Natural killer cell (primary cell): ENCODE measurements at places on chromosomes 12 and 14. TPM values are rescaled to one million over a fixed set of nuclear protein-coding genes. Genes with fewer than 3 reads are reported as not detected.

Gene KCNH5
- not detected for total RNA-seq

GRCh38 chr12:56808954-56809353 is 45.8 kb downstream of the HSD17B6 start:
- H3K27ac ChIP-seq: no peak overlapping the region
- no peaks in the 10 kb centered on the region for H3K27me3 ChIP-seq
- no peaks in the 10 kb centered on the region for H3K36me3 ChIP-seq
- no peak overlapping the region for H3K4me3 ChIP-seq
- H3K4me1 ChIP-seq: no peaks in the 10 kb centered on the region
- no peak for DNase-seq

DNA sequence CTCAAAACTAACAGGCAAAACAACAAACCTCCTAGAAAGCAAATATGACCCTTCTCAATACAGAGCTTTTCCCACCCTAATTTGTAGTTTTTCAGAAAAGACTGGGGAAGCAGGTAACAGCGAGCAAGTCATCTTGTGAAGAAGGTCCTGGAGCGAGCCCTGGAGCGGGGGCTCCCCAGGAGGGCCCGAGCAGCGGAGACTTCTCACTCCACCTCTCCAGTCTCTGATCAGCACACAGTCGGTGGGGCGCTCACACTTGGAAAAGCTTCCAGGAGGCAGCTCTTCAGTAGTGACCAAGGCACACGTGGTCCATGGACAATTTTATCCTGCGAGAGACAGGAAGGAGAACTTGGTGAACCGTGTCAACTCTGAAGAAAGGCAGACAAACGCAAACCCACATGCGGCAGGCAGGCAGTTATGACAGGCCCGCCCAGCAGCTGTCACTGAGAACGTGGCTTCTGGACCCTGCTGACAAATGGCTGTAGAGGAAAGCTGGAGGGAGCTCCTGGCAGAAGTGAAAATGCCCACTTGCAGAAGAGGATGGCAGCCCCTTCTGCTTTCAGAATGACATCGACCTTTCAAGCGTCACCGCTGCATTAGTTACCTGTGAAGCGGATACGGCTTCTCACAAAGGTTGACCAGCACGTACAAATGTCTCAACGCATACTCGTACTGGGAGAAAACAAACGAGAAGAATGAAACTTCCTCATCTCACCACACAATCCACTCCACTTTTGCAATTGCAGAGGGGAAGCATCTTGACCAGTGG is 44.2 kb downstream of the LGMN start:
- H3K4me1 ChIP-seq: peaks cover 24% of the 10 kb centered on the region
- H3K4me3 ChIP-seq: no peak overlapping the region
- no peak for DNase-seq

DNA sequence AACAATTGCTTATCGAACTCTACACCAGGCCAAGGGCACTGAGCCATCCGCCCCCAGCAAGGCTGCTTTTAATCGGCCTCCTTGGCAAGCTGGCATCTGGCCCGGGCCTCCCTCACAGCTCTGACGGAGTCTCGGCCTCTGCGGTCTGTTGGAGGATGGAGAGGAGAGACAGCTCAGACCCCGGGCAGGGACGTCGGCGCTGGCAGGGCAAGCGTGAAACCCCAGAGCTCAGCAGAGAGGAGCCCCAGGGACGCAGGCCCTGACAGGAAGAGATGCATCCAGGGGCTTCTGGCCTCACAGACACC is 17.5 kb downstream of the CAMKK2 start:
- H3K36me3 ChIP-seq: peaks cover under 1% of the 10 kb centered on the region
- H3K27me3 ChIP-seq: no peaks in the 10 kb centered on the region
- H3K27ac ChIP-seq: no peak overlapping the region

DNA sequence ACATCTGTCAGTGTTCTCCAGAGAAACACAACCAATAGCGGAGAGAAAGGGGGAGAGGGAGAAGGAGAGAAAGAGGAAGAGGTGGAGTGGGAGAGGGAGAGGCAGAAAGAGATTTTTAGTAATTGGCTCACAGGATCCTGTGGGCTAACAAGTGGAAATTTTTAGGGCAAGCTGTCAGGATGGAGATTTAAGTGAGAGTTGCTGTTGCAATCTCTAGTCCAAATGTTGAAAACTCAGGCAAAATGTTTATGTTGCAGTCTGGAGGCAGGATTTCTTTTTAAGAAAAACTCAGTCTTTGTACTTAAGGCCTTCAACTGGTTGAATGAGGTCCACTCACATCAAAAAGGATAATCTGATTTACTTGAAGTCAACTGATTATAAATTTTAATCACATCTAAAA is 12.5 kb upstream of the GLIPR1L2 start:
- no peaks in the 10 kb centered on the region for H3K4me1 ChIP-seq
- no peaks in the 10 kb centered on the region for H3K36me3 ChIP-seq
- H3K27ac ChIP-seq: no peak overlapping the region

DNA sequence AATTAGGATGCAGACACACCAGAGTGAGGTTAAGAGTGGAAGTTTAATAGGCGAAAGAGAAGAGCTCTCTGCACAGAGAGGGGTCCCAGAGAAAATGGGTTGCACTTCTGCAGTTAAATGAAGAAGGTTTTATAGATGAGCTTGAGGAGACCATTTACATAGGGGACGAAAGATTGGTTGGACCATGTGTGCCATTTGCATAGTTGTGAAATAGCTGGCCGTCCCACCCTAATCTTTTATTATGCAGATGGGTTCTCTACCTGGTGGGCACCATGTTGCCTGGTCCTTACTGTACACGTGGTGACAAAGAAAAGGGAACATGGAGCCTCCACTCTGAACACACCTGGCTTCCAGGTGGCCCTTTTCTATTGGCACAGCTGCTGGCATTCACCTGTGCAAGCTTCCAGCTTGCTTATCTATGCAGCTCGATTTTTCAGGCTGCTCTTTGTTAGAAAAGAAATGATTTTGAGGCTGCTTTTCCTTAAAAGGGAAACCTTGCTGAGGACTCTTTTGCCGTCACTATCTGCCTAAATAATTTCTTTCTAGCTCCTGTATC is 67.1 kb upstream of the SRSF5 start:
- H3K36me3 ChIP-seq: peaks cover 14% of the 10 kb centered on the region
- peaks cover 62% of the 10 kb centered on the region for H3K4me1 ChIP-seq
- no peak overlapping the region for H3K4me3 ChIP-seq
- H3K27ac ChIP-seq: no peak overlapping the region
- DNase-seq: no peak

GRCh38 chr12:124179936-124180607 is 114.8 kb upstream of the RFLNA start:
- H3K36me3 ChIP-seq: no peaks in the 10 kb centered on the region
- no peaks in the 10 kb centered on the region for H3K27me3 ChIP-seq
- DNase-seq: no peak
- H3K4me3 ChIP-seq: no peak overlapping the region

DNA sequence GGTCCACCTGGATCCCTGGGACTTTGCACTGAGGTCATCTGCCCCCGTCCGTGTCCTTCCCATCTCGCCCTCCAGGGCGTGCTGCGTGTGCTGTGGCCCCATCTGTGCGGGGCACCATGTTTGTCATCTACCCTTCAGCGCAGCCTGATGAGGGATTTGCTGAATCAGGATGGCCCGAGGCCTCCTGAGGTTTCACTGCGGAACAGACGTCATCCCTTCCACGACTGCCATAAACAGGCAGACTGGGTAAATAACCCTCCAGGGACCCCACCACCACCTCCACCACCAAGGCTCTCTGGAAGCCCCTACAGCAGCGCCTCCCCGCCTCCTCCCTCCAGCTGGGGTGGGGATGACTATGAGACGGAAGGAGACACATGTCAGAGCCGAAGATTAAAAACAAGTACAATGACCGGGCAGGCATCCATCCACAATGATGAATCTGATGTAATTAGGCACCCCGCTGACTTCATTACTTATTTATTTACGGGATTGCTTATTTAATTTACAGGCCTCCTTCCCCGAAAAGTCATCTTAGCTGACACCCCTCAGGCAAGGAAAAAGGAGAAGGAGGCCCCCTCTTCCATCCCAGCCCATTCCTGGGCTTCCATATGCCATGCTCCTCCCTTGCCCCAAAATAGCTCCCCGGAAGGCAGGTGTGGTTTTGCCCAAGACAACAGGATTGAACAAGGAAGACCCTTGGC is 39.4 kb downstream of the NCOR2 start:
- no peaks in the 10 kb centered on the region for H3K4me1 ChIP-seq
- H3K27me3 ChIP-seq: no peaks in the 10 kb centered on the region
- H3K4me3 ChIP-seq: no peak overlapping the region
- H3K27ac ChIP-seq: no peak overlapping the region

Gene MBD6
- total RNA-seq: 130 TPM

- H3K36me3 ChIP-seq: no peaks in the 10 kb centered on the region
- no peak overlapping the region for H3K27ac ChIP-seq
- no peak overlapping the region for H3K4me3 ChIP-seq
- no peaks in the 10 kb centered on the region for H3K4me1 ChIP-seq
Observed at GRCh38 chr12:95764848-95765247, 25.7 kb downstream of the NTN4 start.

Gene COPS7A
- total RNA-seq: 29.8 TPM

Gene PPP1R13B
- total RNA-seq: 35.5 TPM

Gene HOXC12
- not detected for total RNA-seq

- no peak overlapping the region for H3K27ac ChIP-seq
- no peak overlapping the region for H3K4me3 ChIP-seq
- no peaks in the 10 kb centered on the region for H3K36me3 ChIP-seq
- H3K27me3 ChIP-seq: peaks cover 10% of the 10 kb centered on the region
Observed at GRCh38 chr14:103073876-103074728, 9.9 kb upstream of the LBHD2 start.

GRCh38 chr14:103854017-103854808 is 6.8 kb upstream of the PPP1R13B start:
- no peaks in the 10 kb centered on the region for H3K27me3 ChIP-seq
- H3K4me3 ChIP-seq: no peak overlapping the region
- H3K36me3 ChIP-seq: no peaks in the 10 kb centered on the region
- no peaks in the 10 kb centered on the region for H3K4me1 ChIP-seq
- no peak for DNase-seq

Gene LRCOL1
- not detected for total RNA-seq

DNA sequence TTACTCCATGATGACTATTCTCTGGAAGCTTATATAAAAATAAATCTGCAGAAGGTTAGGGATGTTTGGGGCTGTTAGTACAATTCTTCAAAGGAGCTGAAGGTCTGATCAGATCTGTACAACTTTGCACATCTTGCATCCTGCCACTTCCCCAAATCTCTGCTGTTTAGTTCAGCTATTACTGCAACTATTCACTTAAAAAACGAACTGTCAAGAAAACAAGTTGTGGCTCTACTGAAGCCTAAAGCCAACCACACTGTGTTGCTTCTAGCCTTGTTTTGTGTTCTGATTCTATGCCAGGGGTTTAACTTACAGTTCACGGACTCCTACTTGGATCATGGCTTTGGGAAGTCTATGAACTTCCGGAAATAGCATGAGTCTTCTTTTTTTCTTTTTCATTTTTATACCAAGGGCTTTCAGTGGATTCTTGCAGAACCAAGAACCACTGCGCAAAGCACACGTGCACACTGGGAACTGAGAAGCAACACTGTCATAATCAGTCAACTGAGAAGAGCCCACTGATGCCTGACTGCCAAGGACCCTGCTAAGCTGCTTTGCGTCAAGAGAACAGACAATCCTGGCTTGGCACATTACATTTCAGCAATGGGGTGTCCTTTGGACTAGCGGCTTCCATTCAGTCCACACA is 66.3 kb upstream of the EEA1 start:
- no peak overlapping the region for H3K4me3 ChIP-seq
- no peaks in the 10 kb centered on the region for H3K4me1 ChIP-seq
- no peak for DNase-seq
- peak overlapping the region; percentile 38 for H3K27ac ChIP-seq
- no peaks in the 10 kb centered on the region for H3K36me3 ChIP-seq

- H3K4me3 ChIP-seq: no peak overlapping the region
- H3K36me3 ChIP-seq: no peaks in the 10 kb centered on the region
- DNase-seq: no peak
- no peaks in the 10 kb centered on the region for H3K27me3 ChIP-seq
- H3K4me1 ChIP-seq: no peaks in the 10 kb centered on the region
Observed at GRCh38 chr12:100484183-100484886, 10.7 kb downstream of the NR1H4 start.

DNA sequence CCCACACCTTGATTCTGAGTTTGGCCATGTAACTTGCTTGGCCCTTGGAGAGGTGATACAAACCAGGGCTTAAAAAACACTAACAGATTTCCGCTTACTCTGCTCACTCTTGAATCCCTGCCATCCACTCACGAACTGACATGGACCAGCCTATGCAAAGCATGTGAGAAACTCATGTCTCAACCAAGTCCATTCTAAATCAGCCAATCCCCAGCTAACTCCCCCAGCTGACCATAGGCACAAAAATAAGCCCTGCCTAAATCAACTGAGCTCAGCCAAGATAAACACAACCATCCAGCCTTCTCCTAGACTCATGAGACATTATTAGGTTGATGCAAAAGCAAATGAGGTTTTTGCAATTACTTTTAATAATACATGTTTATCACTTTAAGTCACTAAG is 353.9 kb upstream of the TBX3 start:
- H3K36me3 ChIP-seq: no peaks in the 10 kb centered on the region
- no peak overlapping the region for H3K27ac ChIP-seq
- H3K4me3 ChIP-seq: no peak overlapping the region
- no peaks in the 10 kb centered on the region for H3K4me1 ChIP-seq
- DNase-seq: no peak
- no peaks in the 10 kb centered on the region for H3K27me3 ChIP-seq

Gene RNF212B
- total RNA-seq: not detected

Gene FBLN5
- 1.1 TPM for total RNA-seq
